ENCODE measurements at places on chromosomes 2 and 18. TPM values are rescaled to one million over a fixed set of nuclear protein-coding genes. Genes with fewer than 3 reads are reported as not detected.

The LDAH gene
- 15.5 TPM for total RNA-seq

The C1QL2 gene
- total RNA-seq: not detected

The NDUFS1 gene
- 99.3 TPM for total RNA-seq

The EFR3B gene
- 3.2 TPM for total RNA-seq

The VIT gene
- 9.6 TPM for total RNA-seq

The ARMC9 gene
- 6.6 TPM for total RNA-seq

The CYP27C1 gene
- total RNA-seq: 2.3 TPM

DNA sequence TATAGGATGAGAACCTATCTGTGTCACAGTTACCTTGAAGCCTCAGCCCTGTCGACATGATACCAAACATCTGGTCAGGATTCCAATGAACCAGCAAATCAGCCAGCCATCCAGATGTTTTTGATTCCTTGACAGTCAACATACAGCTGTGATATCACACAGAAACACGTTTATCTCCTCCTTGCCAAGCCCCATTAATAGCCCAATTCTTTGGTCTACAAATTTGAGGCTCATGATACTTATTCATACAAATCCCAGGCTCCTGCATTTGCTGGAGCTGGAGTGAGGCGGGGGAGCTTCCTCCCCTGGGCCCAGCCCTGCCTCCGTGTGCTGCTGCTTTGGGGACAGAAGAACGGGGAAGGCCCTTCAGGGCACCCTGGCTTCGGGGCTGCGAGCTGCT is 611.6 kb upstream of the SALL3 start:
- H3K27me3 ChIP-seq: no peaks in the 10 kb centered on the region
- H3K36me3 ChIP-seq: no peaks in the 10 kb centered on the region
- H3K4me3 ChIP-seq: no peak overlapping the region
- no peak overlapping the region for H3K27ac ChIP-seq

GRCh38 chr2:44456946-44457345 is 95.2 kb downstream of the CAMKMT start:
- H3K27ac ChIP-seq: no peak overlapping the region
- H3K27me3 ChIP-seq: no peaks in the 10 kb centered on the region
- no peaks in the 10 kb centered on the region for H3K4me1 ChIP-seq
- no peak overlapping the region for H3K4me3 ChIP-seq
- H3K36me3 ChIP-seq: no peaks in the 10 kb centered on the region

GRCh38 chr2:65518751-65519150 is 86.4 kb upstream of the SPRED2 start:
- no peaks in the 10 kb centered on the region for H3K36me3 ChIP-seq
- no peak overlapping the region for H3K4me3 ChIP-seq
- no peaks in the 10 kb centered on the region for H3K4me1 ChIP-seq

GRCh38 chr2:14552818-14553217 is 79.7 kb upstream of the LRATD1 start:
- H3K27ac ChIP-seq: no peak overlapping the region
- no peaks in the 10 kb centered on the region for H3K4me1 ChIP-seq
- H3K4me3 ChIP-seq: no peak overlapping the region
- DNase-seq: no peak
- no peaks in the 10 kb centered on the region for H3K36me3 ChIP-seq
- no peaks in the 10 kb centered on the region for H3K27me3 ChIP-seq

GRCh38 chr2:241509155-241509784 is 886 bp upstream of the STK25 start:
- peaks cover 14% of the 10 kb centered on the region for H3K36me3 ChIP-seq
- H3K4me3 ChIP-seq: peak overlapping the region; percentile 68
- H3K4me1 ChIP-seq: peaks cover 44% of the 10 kb centered on the region
- DNase-seq: peak; percentile 36

DNA sequence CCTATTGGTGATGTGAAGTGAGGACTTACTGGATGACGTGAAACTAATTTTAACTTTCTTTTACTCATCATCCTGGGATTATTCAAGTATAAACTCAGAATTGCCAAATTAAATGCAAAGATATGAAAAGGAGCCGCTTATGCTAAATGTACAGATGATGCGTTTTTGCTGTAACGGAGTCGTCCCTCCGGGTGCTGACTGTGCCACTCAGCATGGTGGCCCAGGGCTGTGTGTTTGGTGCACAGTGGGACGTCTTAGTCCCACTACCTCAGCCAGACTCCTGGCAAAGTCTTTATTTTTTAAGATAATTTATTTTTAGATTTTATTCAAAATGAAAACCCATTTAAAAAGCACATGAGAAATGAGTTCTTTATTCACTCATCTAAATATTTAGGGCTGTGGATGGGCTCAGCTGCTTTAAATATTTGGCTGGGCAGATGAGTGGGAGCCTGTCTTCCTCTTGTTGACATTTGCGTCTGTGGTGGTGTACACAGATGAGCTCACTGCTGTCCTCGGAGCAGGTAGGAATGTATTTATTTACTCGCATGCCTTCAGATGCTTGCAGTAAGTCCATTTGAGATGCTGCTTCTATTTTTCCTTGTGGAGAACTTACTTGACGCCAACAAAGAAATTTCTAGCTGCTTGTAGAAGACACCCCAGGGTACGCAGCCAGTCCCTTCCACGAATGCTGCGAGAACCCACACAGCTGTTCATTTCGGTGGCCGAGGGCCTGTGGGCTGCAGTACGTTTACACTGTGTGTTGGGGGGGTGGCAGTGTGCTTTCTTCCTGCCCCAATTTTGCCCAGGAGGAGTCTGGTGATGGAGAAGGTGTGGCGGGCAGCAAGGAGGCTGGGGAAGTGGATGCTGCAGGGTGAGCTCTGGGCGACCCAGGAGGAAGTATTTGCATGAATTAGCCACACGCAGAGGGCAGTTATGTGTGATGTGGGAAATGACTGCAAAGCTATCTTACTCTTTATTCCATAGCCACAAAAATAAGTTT is 105.0 kb downstream of the AGAP1 start:
- no peak overlapping the region for H3K27ac ChIP-seq
- no peaks in the 10 kb centered on the region for H3K27me3 ChIP-seq
- peaks cover 26% of the 10 kb centered on the region for H3K4me1 ChIP-seq
- no peak overlapping the region for H3K4me3 ChIP-seq
- peak; percentile 19 for DNase-seq

DNA sequence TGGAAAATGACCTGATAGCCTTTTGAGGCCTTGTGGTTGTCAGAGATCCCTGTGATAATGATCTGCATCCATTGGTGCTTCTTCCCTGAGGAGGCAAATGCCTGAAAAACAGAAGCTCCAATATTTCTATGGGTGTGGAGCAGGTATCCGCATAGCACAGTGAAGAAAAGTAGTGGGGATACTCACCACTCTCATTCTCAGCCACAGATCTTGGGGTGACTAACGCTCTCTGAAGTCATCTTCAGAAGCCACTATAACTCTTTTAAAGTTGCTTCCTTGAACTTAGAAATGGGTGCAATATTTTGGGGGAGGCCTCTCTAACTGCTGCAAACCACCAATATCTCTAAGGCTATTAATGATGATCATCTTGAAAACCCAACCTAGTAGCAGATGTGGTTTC is 46.2 kb downstream of the ARHGAP15 start:
- H3K4me1 ChIP-seq: no peaks in the 10 kb centered on the region
- H3K36me3 ChIP-seq: no peaks in the 10 kb centered on the region
- DNase-seq: no peak
- no peak overlapping the region for H3K4me3 ChIP-seq

GRCh38 chr2:207066791-207067460 is 98.8 kb downstream of the KLF7 start:
- H3K4me1 ChIP-seq: peaks cover 5% of the 10 kb centered on the region
- H3K4me3 ChIP-seq: no peak overlapping the region
- H3K36me3 ChIP-seq: no peaks in the 10 kb centered on the region
- DNase-seq: no peak
- no peaks in the 10 kb centered on the region for H3K27me3 ChIP-seq

DNA sequence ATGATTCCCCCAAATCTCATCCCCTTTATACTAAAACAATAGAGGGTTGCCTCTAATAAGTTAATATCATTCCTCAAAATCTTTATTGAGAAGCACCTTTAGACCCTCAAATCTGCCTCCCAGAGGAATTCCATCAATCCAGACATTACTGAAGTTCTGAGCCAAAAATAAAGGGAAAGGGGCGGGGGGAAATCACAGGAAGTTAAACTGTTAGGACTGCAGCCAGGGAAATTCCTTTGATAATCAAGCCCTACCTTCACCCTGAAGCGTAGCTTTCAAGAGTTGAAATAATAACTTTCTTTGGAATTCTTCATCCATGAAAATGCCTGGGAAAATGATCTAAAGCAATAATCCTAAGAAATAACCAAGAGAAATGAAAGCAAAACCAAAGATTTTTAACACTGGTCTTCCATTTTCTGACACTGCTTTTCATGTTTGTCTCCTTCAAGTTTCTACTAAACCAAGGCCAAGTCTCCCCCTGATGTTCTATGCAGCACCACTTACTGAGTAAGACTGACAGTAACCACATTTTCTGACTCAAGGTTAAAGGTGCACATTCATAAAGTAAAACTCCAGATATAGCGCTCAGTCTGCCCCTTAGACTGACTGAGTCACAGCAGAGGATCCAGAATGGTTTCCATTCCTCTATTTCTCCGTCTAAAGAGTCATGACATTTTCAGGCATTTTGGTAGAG is 78.2 kb downstream of the TCF4 start:
- H3K27me3 ChIP-seq: no peaks in the 10 kb centered on the region
- H3K27ac ChIP-seq: peak overlapping the region; percentile 86
- peak; percentile 47 for DNase-seq
- H3K4me1 ChIP-seq: peaks cover 2% of the 10 kb centered on the region
- no peaks in the 10 kb centered on the region for H3K36me3 ChIP-seq
- no peak overlapping the region for H3K4me3 ChIP-seq
